KG1 (cell line): ENCODE measurements at places on chromosomes 3 and 15.

DNA sequence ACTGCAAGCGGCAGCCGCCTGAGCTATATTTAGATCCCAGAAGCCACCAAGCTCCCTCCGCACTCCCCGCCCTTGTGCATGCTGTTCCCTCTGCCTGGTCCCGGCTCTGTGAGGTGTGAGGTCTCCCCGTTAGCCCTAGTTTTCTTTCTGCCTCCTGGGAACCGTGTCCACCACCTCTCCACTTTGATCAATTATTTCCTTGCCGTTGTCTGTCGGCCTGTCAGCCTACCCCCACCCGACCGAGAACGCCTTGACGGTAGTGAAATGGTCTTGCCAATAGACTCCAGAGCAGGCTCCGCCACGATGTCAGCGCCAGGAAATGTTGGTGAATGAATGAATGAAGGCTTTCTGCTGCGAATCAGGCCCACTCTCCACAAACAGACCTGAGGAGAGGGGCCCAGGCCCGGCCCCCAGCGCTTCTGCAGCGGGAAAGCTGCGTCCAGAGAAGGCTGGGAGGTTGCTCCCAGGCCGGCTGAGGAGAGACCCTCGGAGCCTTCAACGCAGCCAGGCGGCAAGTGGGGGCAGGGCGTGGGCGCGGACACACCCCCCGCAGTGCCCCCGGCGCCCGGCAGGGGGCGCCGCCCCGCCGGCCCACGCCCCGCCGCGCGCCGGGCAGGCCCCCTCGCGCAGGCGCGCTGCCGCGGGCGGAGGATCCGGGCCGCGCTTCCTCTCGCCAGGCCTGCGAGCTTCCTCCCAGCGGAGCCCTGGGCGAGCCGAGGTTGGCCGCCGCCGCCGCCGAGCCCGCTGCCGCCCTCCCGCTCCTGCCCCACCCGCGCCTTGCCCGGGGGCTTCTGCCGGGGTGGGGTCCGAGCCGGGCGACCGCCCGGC is at the start of gene CSK:
Gene CSK, plus strand, starts transcription at position 650 of the 828 bp plus-strand sequence. CDS start 16,218 bp downstream, outside the sequence.
- DNase-seq, result peak; percentile 53

GRCh38 chr3:111366515-111366914 is 175.5 kb upstream of the CD96 start:
- no peak for DNase-seq

DNA sequence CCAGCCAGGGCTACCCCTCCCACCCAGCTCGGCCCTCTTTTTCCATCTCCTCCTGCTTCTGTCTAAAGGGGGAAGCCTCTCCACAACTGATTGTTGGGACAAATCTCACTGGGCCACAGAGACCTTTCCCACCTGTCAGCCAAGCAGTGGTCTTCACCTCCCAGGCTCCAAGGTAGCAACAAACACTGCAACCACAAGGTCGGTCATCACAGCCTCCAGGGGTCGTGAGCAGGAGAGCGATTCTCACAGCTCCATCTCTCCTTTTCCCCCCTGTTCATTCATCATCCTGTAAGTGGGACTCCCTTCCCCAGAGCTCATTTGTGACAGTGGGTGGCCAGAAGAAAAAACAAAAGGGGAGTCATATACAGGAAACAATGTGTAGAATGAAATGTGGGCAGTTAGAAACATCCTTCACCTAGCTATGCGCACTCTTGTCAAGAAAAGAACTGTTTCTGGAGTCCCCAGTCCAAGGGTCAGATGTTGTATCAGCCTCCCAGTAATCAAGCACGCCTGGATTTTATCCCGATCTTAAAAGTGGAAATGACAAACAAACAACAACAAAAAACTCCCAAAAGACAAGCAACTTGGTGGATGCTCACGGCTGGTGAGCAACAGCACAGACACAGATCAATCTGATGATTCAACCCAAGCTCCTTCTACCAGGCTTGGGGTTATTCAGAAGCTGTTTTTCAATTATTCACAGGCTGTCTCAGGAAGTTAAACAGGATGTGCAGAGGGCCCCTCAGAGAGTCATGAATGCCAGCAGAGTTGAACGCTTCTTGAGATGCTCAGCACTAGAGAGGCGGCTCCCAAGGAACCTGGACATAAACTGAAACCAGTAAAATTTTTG is 22.4 kb downstream of the LYZL4 start:
- no peak for DNase-seq

DNA sequence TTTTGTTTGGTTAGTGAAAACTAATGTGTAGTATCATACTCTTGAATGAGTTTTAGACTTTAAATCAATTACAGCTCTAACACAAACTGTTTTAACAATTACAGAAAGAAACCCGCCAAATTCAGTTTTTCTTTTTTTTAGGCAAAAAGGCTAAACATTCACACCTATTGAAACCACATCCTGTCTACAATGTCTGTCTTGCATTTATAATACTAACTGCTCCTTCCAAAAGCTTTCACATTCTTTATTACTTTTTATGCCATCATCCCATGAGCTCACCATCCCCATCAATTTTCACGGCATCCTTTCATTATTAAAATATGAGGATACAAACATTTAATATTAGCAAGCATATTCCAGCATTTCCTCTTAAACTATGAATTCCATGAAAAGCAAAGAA is 593.3 kb downstream of the FOXP1 start:
- DNase-seq, result no peak

GRCh38 chr15:93943586-93943985 is 287.8 kb upstream of the MCTP2 start:
- no peak for DNase-seq

GRCh38 chr15:40360015-40360414 is 2.0 kb downstream of the DISP2 start:
- no peak for DNase-seq

DNA sequence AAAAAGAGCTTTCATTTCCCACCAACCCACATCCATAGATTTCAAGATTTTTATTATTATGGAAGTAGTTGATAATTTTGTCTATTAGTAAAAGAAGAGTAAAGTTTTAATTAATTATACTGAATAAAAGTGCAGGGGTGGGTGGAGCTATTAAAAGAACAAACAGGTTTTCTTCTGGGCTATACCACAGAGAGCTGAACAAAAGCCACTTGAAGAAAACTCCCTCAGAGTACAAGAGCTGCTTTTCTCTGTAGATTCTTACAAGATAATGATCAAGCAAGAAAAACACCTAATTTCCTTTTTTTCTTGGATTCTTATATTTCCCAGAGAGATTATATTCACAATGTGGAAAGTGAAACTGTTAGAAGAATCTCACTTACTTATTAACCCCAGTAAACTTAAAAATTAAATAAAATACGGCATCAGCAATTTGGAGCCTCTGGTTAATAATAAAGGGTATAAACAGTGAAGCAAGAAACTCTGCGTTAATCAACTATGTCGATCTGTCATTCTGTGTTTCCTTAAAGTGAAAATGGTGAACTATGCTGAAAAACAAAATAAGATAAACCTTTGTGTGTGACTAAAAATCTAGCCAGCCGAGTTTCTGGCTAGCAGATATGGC is 84.9 kb downstream of the THBS1 start:
- DNase-seq, result no peak

GRCh38 chr15:61687124-61687523 is 373.1 kb downstream of the VPS13C start:
- DNase-seq, result no peak

- no peak for DNase-seq
Observed at GRCh38 chr3:151896246-151897012, 23.0 kb downstream of the SUCNR1 start.

DNA sequence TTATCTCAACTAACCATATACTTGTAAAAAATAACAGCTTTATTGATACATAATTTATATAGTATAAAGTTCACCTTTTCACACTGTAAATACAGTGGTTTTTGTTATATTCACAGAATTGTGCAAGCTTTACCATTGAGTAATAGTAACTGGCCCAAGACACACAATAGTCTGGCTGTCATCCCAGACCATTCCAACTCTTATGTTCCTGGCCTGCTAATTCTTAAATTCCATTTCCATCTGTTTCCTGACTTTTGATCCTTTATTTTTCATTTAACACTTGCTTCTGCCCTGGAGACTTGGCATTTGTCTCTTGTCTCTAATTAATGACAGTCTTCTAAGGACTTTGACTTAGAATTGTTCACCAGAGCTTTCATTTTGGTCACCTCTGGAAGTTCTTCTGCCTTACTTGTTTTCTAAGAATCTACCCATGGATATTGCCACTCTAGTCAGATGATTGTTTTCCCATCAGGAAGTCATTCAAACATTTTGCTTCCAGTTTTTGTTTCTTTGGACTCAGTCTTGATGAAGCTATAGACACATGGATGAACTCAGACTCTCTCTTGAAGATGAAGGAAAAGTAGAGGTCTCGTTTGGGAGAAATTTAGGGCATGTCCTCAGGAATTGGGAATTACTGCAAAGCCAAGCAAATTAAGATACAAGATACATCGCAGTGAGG is 27.2 kb upstream of the PLSCR4 start:
- DNase-seq, result no peak

- no peak for DNase-seq
Observed at GRCh38 chr15:85452436-85452835, 72.0 kb downstream of the AKAP13 start.

- DNase-seq, result no peak
Observed at GRCh38 chr3:14234251-14235002, 55.8 kb downstream of the LSM3 start.

DNA sequence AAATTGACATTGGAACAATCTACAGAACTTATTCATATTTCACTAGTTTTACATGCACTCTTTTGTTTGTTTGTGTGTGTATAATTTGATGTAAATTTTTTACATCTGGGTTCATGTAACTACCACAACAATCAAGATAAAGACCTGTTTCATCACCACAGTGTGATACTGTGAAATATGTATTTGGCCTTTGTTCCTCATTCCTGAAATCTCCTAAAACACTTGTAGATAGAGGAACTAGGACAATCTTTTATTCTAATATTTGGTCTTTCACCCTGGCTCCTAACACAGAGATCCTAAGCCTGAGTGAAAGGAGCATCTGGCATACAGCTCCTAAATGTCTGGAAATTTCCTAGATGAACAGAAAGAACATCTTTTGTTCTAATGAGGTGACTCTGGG is 155.0 kb upstream of the GPR149 start:
- no peak for DNase-seq

- no peak for DNase-seq
Observed at GRCh38 chr3:182165234-182165633, 453.5 kb downstream of the SOX2 start.

GRCh38 chr3:47162697-47163168 is 1.2 kb downstream of the SETD2 start:
- DNase-seq, result peak; percentile 29

- DNase-seq, result no peak
Observed at GRCh38 chr15:28885128-28885629, 595 bp upstream of the APBA2 start.

- DNase-seq, result no peak
Observed at GRCh38 chr15:66595931-66596545, 30.2 kb upstream of the LCTL start.

DNA sequence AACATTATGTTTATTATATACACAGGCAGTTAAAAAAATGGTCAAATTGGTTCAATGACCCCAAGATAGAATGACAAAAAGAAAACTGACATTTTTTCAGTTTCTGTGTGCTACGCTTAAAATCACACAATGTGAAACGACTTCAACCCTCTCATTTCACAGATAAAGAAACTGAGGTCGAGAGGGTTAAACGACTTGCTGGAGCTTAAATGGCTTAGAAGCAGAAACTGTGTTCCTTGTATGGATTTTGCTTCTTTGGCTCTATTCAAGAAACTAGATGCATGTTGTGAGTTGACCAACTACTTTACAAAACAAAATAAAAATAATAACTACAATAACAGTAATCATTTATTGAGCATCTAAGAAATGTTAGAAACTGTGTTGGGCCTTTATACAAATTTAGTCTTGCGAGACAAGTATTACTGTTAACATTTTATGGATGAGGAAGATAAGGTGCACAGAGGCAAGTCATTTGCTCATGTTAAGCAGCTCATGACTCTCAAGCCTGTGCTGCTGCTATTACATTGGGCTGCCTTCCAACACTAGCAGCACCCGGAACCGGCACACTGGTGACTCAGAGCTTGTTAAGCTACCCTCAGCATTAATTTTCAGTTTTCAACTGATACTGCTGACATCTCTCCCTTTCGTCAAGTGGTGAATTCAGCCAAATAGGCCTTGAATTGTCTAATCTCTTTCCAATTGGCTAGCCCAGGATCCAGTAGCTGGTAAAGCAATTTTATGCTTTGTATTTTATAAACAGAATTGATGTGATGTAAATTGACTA is 487.6 kb downstream of the NAALADL2 start:
- no peak for DNase-seq

DNA sequence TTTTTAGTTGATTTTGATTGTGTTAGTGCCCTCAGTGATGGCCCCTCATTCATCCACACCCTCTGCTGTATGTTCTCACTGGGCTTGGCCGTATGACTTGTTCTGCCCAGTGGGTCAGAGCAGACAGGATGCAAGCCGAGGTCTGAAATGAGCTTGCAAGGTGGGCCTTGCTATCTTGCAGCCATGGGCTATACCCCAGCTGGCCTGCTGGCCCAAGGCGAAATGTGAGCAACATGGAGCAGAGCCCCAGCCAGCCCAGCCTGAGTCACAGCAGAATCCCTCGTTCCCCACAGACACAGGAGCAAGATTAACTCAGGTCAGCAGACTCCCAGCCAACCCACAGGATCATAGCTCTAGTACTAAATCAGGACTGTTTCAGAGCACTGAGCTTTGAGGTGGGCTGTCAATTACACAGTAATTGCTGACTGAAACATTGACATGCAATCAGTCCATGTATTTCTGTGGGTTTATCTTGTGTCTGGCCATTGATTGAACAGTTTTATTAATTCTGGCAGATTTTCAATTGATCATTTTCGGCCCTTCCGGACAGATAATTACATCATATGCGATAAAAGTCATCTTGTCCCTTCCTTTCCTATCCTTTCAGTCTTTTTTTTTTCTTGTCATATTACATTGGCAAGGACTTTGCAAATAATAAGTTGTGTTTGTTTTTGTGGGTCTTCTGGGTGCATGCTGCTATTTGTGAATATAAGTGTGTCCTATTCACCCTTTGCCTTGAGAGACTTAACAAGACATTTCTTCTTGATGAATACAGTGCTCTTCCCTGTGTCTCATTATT is 27.1 kb downstream of the KLF15 start:
- DNase-seq, result no peak

- DNase-seq, result no peak
Observed at GRCh38 chr3:193910310-193910709, 225.6 kb upstream of the HES1 start.

- DNase-seq, result no peak
Observed at GRCh38 chr15:56950979-56951378, 32.5 kb downstream of the TCF12 start.
